ENCODE measurements at places on chromosomes 13 and 19.

DNA sequence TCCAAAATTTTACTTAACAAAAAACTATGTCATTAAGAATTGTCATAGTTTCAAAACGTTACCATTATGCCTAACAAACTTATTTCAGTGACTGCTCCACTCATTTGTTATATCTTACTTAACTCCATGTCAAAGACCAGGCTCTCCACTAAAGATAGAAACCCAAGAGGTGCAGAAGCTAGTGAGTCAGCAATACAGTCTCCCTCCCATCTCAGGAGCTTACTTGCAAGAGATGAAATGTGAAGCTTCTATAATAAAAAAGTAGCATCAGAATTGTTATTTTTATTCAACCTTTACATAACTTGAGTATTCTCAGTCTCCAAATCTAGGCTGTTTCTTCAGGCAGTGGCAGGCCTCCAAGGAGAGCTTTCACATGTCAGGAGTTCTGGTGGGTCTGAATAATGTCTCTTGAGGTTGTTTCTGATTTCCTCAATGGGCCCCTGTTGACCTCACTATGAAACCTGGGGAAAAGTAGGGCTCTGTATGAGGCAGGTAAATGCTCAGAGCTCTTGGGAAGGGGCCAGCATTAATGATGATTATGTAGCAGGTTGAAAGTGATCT, 242.0 kb downstream of the NDFIP2 start:
- DNase-seq: no peak

DNA sequence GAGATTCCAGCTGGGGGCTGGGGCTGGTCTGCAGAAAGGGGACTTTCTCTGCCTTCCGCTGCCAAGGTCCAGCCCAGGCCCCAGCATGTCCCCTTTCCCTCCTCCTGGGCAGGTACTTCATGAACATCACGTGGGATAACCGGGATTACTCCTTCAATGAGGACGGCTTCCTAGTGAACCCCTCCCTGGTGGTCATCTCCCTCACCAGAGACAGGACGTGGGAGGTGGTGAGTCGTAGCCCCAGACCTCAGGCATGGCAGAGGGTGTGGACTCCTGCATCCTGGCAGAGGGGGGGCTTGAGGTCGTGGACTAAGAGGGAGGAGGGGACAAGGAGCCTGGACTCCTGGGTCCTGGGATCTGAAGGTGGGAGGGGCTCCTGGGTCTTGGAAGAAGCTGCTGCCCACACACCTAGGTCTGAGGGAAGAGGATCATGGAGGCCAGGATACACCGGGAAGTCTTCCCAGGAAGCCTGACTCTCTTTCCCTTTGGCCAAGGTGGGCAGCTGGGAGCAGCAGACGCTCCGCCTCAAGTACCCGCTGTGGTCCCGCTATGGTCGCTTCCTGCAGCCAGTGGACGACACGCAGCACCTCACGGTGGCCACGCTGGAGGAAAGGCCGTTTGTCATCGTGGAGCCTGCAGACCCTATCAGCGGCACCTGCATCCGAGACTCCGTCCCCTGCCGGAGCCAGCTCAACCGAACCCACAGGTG, 20.6 kb downstream of the GRIN2D start:
- no peak for DNase-seq

- DNase-seq: no peak
Measured at GRCh38 chr19:50551034-50551714, 17.1 kb downstream of the LRRC4B start.

GRCh38 chr13:44842158-44842557, 147.1 kb downstream of the NUFIP1 start:
- no peak for DNase-seq

- peak; percentile 70 for DNase-seq
Measured at GRCh38 chr19:35142606-35143230, 337 bp upstream of the FXYD7 start.

DNA sequence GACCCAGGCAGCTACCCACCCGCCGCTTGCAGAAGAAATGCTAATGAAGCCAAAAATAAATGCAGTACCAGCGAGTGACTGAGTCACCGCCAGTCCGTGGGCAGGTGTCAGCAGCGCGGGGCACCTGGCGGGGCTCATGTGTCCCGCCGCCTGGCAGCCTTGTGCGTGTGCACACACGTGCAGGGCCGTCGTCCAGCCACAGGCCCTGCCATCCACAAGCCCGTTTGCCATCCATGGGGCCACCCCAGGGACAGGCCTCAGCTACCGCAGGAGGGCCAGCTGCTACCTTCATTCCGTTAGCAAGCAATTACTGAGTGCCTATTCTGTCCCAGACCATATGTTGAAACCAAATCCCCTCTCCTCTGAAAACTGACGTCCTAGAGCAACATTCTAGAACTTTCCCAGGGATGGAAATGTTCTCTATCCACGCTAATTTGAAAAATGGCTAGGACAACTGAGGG, 20.5 kb downstream of the NCAN start:
- DNase-seq: no peak

GRCh38 chr13:109788372-109789111, 2.2 kb upstream of the IRS2 start:
- no peak for DNase-seq
